ENCODE measurements at places on chromosomes 12 and 14.
A peak's percentile ranks its signal among the peaks of the same experiment; 100 is the strongest.

GRCh38 chr14:68596701-68597100, 196.2 kb downstream of the ZFP36L1 start:
- peak; percentile 48 for DNase-seq

DNA sequence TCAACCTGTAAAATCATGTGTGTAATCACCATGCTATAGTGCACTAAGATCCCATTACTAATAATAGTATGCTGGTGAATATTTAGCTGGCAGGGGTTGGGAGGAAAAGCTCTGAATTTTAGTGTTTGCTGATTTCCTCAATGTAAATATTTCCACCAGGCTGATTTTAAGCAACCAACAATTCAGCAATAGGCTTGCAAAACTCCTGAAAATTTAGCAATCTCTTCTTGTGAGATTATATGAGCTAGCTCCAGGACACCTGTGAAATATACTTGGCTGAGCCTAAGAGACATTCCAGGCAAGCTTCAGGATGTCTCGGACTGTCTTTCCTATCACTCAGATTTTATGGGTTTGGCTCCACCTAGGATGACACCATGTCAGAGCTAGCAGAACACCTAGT, 106.9 kb upstream of the ANO4 start:
- no peak for DNase-seq

GRCh38 chr14:73945159-73945670, 4.7 kb downstream of the FAM161B start:
- DNase-seq, result no peak

DNA sequence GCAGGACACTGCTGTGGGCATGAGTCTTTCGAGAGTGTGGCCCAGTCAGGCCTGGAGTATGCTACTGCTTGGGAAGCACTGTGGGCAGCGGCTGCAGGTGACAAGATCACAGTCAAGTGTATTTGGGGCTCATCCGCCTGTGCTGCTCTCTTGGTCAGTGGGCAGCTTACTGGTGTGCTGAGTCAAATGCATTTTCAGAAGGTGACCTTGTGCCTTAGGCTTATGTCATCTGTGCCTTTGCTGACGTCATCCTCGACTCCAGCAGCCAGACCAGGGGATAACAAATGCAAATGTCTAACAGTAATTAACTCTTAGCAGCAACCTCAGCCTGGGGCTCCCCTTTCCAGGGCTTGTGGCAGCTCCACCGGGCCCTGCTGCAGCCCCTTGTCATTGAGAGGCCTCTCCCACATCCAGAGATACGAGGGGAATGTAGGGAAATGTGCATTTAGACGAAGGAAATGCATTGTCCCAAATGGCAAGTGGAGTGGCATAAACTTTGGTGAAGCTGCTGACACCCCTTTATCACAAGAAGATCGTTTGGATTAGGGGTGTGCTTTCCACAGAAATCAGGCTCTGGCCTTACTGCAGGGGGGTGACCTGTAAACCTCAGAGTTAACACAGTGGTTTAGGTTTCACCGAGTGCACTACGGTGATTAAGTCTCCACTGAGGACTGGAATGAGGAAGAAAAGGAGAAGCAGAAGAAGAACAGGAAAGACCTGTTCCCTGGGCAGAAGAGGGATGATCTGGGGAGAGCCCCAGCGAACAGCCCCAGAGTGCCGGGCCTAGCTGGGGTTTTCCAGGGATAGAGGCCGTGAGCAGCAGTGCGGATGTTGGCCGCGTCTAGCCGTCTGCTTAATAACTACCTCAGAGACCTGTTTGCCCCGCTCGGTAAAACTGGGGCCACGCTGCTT, 39.7 kb downstream of the PSMA6 start:
- DNase-seq, result peak; percentile 84

- DNase-seq, result no peak
These were observed 6.3 kb upstream of the ART4 start for GRCh38 chr12:14849661-14850060.

- peak; percentile 91 for DNase-seq
These were observed 36.3 kb upstream of the HECTD1 start for GRCh38 chr14:31243860-31244259.

DNA sequence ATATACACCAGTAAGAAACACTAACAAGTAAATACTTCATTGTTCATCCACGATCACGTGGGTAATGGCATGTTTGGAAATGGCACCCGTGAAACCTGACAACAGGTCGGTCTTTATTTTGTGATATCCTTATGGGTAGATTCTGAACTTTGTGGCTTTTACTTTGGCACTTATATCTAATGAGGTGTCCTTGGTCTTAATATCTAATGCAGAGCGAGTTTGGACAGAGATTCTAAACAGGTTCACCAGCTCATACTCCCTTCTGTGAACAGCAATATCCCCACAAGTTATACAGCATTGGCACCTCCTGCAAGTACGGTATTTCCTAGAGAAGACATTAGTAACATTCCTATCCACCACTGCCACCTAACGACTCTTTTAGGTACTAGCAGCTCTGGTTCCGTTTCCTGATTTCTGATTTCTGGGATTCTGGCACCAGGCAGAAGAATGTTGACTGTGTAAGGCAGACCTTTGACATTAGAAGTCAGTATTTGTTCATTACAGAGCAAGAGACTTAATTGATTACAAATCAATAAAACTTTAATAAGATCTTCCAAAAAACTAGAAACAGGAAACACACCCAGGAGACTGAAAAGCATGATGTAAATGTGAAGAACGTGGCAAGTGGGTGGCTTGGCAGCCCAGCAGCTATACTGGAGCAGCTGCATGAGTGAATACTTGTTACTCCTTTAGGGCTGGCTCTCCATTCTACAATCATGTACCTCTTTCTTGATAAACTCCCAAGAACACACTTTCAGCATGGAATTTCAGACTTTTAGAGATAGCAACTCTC, 2.5 kb downstream of the ANG start:
- DNase-seq, result no peak

GRCh38 chr12:103546959-103547358, 40.1 kb upstream of the STAB2 start:
- no peak for DNase-seq

DNA sequence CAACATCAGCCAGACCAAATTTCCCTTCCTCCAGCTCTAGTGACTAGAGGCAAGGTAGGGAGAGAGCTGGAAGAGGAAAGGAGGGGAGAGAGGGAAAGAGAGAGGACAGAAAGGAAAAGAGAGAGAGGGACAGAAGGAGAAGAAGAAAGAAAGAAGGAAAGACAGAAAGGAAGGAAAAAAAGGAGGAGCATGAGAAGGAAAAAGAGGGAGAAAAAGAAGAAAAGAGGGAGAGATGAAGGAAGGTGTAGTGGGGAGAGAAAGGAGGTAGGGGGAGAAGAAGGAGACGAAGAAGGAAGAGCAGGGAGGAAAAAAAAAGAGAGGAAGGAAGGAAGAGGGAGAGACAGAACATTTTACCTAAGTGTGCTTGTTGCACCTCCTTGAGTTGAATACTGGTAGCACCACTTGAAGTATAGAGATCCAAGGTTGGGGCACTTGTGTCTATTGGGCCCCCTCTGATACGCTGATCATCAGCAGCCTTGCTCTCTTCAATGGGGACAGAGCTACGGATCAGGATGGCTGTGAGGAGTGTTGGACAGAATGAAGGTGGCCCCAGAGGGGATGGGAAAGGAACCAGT, 232.5 kb downstream of the SUDS3 start:
- DNase-seq, result no peak

DNA sequence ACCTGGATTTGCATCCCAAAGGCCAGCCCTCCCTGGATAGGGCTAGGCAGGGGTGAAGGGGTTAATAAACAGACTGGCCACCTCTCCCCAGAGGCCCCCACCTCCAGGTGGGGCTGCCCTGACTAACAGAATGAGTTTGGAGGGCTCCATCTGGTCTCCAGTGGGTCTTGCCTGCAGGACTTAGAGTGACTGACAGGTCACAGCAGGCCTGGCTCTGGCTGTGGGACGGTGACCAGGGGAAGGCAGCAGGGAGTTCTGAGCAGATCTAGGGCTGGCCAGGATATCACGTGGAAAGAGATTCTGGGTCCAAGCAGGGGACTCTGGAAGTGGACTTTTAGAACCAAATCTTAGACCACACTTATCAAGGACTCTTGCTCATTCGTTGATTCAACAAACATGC, 40.9 kb upstream of the LHX5 start:
- DNase-seq, result no peak

- DNase-seq, result no peak
These were observed 245.6 kb upstream of the RGS6 start for GRCh38 chr14:71686677-71687076.

DNA sequence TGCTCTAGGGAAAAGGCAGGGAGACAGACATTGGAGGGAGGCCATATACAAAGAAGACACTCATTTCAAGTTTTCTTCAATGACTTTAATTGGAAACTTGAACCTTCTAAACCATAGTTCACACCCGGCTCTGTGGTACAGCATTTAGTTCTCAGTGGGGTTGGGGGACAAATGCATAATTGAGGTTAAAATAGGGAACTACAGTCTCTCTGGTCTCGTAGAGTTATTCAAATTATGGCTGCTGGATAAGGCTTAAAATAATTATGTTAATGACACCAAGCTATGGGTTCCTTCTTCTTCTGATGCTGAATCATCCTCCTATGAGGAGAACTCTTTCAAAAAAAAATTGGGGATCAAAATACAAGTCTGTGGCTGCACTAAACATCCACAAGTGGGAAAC, 3.8 kb upstream of the RPAP3 start:
- DNase-seq, result no peak

DNA sequence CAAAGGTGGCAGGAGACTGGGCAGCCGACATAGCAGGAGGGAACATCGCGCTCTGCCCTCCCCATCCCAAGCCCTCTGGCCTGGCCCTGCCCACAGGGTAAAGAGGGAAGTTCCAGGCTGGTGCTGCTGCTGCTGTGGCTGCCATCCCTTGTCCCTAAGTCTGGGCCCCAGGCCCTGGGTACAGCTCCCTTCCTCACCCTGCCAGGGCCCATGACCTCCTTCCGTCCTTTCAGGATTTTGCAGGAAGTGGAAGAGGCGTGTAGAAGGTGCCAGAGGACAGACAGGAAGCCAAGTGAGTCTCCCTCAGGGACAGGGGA, 14.7 kb upstream of the NCOR2 start:
- no peak for DNase-seq

- DNase-seq, result no peak
These were observed 130.7 kb downstream of the NTF3 start for GRCh38 chr12:5562581-5562980.

DNA sequence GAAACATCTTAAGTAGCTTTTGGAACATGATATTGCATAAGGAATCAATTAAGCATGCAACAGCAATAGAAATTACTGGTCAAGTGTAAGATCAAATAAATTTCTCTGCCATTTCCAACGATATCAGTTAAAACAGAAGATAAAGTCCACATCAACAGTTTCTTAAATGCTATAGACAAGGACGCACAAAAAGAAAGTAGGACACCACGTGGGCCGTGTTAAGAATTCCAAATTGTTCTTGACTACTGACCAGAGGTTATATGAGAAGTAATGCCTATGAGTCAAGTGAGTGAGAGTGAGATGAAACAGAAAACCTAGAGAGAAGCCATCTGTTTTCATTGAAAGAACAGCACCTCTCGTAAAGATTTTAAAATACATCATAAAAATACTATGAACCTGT, 318.2 kb downstream of the TMEM117 start:
- no peak for DNase-seq

GRCh38 chr12:124240493-124240892, 54.4 kb upstream of the RFLNA start:
- DNase-seq, result no peak

DNA sequence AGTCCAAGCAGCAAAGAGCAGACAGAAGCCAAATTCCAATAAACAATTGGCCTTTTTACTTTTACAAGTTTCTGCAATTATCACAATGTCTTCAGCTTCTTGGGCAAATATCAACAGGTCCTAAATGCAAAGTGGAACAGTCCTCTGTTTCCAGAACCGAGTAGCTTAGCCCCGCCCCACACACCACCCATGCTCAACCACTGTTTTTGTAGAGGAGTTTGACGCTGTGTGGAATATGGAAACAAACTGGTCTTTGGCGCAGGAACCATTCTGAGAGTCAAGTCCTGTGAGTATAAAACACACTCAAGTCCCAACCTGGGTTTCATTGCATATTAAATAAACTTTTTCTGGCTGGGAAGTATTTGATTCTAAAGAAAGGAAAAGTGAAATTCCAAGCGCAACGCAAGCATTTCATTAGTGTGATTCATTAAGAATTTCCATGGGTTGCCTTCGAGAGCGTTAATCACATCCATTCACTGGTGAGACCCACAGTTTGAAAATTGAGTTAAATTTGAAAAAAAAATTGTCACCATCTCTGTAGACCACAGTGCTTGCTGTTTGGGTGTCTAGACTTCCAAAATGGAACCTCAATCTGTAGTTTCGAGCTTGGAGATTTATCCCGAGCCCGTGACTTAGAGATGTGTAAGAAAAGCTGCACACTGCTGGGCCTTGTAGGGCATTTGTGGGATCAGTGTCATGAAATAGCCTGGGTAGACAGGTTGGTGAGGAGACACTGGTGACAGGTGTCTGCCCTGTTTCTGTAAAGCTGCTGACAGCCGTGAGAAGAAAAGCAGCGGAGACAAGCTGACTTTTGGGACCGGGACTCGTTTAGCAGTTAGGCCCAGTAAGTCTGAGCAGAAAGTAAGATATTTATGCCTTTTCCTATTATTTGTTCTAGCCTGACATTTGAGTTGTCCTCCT, 96.1 kb downstream of the DAD1 start:
- no peak for DNase-seq

- DNase-seq, result no peak
These were observed 7.4 kb downstream of the ZNF219 start for GRCh38 chr14:21090940-21091663.

GRCh38 chr12:54417712-54418440, 1.2 kb downstream of the ITGA5 start:
- no peak for DNase-seq

DNA sequence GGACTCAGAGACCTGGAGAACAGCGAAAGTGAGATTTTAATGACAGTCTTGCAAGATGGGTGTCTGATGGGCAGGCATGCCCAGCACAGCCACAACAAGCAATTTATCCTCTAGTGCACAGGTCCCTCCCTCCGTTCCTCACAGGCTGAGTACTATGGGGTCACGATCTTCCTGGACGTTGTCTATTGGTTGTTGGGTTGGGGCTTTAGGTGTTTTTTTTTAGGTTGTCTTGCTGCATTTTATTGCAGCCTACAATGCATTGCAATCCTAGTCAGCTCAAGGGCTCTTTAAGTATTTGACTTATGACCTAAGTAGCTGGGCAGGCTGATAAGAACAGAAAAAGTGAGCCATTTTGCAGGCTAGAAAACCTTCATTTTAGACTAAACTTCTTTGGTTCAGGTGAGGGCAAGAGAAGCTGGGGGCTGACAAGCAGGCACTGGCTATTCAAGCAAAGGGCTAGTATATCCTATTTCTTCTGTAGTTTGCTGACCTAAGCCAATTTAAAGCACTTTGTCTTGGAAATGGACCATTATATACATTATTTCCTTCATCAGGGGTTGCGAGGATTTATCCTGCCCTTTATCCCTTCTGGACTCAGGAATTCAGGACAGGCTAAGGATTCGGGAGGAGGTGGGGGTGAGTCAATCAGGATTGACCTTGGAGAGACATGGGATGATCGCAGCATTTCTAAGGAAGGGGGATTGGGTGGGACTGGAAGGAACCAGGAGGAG, 6.0 kb downstream of the KRT7 start:
- DNase-seq, result no peak

- DNase-seq, result no peak
These were observed 40.8 kb downstream of the PHETA1 start for GRCh38 chr12:111328138-111328537.
